ENCODE measurements at places on chromosomes 7 and 10.

DNA sequence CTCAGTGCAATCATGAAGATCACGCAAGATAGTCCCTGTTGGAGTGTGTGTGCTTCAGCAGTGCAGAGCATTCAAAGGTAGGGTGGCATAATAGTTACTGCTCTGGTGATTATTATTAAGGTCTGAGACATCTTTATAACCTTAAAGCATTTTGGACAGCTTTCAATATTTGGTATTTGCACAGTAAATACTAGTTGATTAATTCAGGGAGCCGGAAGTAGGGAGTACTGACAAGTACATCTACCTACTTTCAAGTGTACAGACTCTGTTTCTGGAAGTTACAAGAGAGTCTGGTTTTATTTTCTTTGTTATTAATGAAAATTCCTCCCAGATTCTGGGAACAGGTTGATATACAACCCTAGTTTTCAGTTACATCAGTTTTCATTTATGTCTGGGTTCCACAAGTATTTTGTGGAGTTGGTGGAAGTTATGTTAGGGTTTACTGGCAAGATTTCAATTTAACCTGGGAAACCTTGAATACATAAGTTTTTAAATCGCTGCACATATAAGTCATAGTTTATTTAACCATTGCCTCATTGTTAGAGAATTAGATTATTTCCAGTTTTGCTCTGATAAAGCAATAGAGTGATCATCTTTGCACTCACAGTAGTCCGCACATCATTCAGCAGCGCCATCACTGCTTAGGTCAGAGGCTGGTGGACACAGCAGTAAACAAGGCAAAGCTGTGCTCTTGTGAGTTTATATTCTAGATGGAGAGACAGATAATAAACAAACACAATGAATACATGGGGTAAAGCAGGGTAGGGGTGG, 366.6 kb downstream of the REEP3 start:
- no peak for DNase-seq

- no peak for DNase-seq
Observed at GRCh38 chr10:20616918-20617810, 279.9 kb downstream of the NEBL start.

DNA sequence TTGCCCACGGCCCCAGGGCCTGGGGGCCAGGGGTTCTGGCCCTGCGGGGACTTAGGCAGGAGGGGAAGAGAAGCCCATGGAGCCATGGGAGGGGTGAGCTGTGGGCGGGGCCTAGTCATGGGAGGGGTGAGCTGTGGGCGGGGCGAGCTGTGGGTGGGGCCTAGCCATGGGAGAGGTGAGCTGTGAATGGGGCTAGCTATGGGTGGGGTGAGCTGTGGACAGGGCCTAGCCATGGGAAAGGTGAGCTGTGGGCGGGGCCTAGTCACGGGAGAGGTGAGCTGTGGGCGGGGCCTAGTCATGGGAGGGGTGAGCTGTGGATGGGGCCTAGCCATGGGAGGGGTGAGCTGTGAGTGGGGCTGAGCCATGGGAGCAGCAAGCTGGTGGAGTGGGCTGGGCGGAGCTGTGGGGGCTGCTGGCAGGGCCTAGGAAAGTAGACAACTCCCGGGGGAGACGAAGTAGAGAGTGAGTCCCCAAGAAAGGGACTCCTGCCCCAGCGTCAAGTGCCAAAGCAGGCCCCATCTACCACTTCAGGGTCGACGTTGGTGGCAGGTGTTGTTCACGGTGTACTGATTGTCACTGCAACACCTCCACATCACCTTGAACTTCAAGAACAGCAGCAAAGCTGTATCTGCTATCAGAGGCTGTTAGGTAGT, 19.2 kb upstream of the TTYH3 start:
- no peak for DNase-seq

GRCh38 chr7:50475340-50475739, 25.2 kb upstream of the FIGNL1 start:
- DNase-seq: no peak

GRCh38 chr7:138979226-138979979, 1.8 kb downstream of the KIAA1549 start:
- DNase-seq: no peak

- no peak for DNase-seq
Observed at GRCh38 chr10:78116361-78116760, 82.7 kb downstream of the RPS24 start.

Measured in cortex of kidney (tissue), 1 donor.